Stimulated activated CD8-positive, alpha-beta memory T cell treated with anti-CD3 and anti-CD28 coated beads, Interleukin-7, amount 100 ng/mL, for 1 hour (primary cell): ENCODE measurements at places on chromosomes 2 and 18.

- DNase-seq, result no peak
These were observed 66.3 kb upstream of the HK2 start for GRCh38 chr2:74767618-74768017.

- no peak for DNase-seq
These were observed 124.8 kb upstream of the COL5A2 start for GRCh38 chr2:189304360-189304759.

GRCh38 chr2:69677914-69678313 is 34.4 kb upstream of the AAK1 start:
- no peak for DNase-seq

- no peak for DNase-seq
These were observed 84.8 kb downstream of the OSBPL6 start for GRCh38 chr2:178279142-178279541.

- DNase-seq, result no peak
These were observed 310.3 kb upstream of the ZNF521 start for GRCh38 chr18:25662272-25662671.

DNA sequence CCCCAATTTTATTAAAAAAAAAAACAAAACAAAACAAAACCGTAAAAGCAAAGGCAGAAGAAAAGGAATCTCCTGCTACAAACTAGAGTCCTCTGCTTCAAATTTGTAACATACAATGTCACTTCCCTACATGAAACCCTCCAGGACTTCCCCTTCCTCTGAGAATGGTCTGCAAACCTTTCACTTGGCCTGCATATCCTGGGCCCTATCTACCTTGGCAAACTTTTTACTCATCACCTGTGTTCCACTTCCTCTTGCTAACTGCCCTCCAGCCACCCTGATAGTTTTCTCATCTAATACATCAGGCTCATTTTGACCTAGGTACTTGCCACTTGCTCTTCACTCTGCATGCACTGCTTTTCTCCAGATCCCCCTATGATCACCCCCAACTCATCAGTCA is 255.5 kb downstream of the ETAA1 start:
- DNase-seq, result no peak

GRCh38 chr18:49626842-49627467 is 65.1 kb downstream of the LIPG start:
- no peak for DNase-seq

GRCh38 chr2:31578316-31578715 is 2.4 kb downstream of the SRD5A2 start:
- no peak for DNase-seq

DNA sequence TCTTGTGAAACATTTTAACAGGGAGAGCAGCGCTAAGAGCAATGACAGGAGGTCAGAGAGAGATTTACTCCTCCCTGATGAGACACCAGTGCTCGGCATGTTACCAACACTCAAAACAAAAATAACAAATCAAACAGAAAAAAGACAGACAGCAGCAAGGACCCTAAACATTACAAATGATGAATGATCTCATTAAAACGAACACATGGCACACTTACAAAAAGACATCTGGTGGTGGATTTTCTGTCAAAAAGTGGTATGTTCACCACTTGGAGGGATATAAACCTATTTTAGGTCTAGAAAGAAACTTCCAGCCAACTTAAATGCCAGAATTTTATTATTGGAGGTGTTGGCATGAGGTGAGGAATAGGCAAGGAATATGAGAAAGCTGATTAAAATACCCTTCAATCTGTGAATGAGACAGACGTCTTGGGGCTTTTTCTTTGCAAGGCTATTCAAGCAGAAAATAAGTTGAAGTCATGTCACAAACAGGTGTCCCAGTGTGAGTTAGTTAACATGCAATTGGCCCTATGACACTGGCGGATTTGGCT is 112.8 kb downstream of the PRELID3A start:
- no peak for DNase-seq

GRCh38 chr2:237165405-237166276 is 80.0 kb downstream of the COPS8 start:
- DNase-seq, result no peak

DNA sequence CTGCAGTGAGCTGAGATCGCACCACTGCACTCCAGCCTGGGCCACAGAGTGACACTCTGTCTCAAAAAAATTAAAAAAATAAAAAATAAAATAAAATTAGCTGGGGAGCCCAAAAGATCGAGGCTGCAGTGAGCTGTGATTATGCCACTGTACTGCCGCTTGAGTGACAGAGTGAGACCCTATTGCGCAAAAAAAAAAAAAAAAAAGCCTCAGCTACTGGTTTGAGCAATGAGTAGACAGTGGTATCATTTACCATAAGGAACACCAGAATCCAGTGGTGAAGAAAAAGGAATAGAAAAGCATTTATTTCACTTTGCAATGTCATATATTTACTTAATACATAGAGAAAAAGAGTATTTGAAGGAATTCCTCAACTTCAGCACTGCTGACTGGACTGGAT is 3.0 kb downstream of the SAP130 start:
- DNase-seq, result no peak

DNA sequence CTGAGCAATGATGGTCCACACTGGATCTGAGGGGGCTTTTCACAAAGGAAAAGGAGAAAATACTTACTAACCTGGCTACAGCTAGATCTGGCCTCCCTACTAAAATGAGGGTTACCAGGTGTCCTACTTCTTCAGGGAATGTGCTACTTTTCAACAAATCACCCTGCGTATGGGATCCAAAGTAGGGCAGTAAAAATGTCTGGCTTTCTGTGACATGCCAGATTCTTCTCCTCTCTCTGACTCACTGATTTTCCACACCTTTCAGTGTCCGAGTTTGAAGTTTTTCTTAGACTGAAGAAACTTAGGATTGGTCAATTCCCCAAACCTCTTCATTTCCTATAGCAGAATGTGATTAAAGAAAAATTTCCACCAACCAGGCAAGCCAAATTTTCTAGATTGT is 71.2 kb downstream of the SLC8A1 start:
- DNase-seq, result no peak

DNA sequence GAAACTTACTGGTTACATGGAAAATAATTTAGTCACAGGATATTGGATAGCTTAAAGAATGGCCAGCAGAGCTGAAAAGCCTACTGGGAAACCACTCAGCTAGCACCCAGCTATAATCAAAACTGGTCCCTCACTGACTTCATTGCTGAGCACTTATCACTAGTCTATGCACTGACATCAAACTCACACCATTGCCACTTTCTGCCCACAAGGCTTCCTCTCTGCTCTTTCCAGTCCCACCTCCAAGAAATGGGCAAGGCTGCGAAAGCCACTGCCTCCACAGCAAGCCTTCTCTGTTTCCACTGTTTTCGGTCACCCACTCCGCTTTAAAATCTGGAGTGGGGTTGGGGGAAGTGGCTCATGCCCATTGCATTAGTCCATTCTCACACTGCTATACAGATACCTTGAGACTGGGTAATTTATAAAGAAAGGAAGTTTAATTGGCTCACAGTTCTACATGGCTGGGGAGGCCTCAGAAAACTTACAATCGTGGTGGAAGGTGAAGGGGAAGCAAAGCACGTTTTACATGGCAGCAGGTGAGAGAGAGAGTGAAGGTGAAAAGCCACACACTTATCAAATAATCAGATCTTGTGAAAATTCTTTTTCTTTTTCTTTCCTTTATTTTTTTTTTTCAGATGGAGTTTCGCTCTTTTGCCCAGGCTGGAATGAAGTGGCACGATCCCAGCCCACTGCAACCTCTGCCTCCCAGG is 77.0 kb upstream of the CERS6 start:
- DNase-seq, result peak; percentile 20

- no peak for DNase-seq
These were observed 780.6 kb downstream of the TSN start for GRCh38 chr2:122535960-122536505.

- DNase-seq, result no peak
These were observed 285.1 kb upstream of the HDAC4 start for GRCh38 chr2:239685965-239686364.

- no peak for DNase-seq
These were observed 523.8 kb upstream of the SPHKAP start for GRCh38 chr2:228705318-228705717.

DNA sequence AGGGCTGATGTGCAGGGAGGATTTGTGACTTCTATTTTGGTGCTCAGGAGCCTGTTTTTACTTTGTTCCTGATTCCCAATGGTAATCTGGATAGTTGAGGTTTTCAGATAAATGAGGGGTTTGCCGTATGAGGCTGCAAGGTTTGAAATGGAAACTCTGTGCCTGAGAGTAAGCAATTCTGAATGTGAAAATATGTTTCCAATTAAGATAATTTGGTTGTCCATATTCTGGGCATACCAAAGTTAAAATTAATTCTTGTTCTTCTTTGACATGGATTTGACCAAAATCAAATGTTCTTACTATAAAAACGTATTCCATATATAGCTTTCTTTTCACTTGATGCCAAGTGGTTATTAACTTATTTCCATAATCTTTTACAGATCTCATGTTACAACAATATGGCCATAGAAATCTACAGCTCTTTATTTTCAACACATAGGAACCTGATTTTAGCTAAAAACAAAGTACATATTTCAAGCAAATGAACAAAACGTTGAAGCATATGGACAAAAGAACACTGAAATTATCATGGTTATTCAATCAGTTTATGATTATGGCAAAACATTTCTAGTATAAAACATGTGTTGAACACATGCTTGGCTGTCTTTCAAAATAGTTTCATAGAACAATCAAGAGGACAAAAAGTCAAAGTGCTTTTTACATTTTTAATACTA is 63.4 kb upstream of the ARHGAP28 start:
- DNase-seq, result no peak

DNA sequence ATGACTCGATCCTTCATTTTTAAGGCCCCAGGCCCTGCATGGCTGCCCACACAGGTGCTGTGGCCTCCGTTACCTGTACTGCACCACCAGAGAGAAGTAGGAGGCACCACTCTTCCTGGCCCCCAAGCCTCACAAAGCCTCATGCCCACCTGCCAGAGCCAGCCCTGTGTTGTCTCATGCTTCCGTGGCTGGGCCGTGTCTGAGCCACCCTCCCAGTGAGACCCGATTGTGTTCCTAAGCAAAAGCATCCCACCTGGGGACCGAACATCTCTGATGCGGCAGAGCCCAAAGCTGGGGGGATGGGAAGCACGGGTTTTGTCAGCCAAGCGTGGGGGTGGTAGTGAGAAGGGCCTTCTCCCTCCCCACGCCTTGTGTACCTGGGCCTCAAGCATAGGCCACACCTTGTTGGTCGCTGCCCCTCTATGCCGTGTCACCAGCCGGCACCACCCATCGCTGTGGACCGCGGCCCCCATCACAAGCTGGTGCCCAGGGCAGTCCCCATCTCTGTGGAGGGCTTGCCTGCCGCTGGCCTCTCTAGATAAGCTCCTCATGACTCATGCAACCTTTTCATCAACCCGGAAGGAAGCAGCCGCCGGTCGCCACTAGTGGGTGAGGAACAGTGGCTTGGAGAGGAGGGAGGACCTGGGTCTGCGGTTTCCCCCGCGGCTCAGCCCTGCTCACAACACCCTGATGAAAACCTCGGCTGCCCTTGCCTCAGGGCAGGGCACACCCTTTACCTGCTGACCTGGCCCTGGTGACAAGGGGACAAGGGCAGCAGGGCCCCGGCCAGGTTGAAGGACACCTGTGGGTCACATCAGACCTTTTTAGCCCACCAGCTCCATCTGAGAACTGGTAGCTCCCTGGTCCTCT is 2.7 kb upstream of the RNPEPL1 start:
- peak; percentile 82 for DNase-seq

DNA sequence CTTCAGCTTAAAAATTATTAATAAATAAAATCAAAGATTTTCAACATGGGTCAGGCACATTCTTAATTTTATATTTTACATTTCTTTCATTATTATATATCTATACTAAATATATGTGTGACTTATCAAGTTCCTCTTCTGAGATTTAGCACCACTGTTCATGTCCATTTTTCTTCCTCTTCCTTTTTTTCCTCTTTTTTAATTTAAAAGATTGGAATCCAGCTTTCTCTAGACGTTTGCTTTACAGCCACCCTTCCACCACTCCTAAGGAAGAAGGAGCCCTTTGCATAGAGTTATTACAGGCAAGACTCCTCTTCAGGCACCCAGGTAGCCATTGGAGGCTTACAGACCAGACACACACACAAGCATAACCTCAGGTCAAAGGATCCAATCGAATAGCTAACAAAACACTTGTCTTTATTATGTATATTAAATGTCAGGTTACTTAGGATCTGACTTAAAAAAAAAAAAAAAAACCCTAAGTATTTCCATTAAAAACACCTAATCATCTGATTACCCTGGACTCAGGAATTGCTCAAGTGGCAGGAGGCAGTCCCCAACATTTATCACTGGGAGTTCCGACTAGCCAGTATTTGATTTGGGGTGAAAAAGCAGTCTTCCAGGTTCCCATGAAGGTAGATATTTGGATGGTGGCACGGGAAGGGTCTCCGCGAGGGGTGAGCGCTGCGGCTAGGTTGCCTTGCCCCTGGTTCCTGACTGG is 2.4 kb upstream of the ZEB2 start:
- no peak for DNase-seq

GRCh38 chr2:113776949-113777348 is 20.5 kb upstream of the SLC35F5 start:
- DNase-seq, result no peak

GRCh38 chr2:225693259-225693658 is 293.7 kb downstream of the NYAP2 start:
- DNase-seq, result no peak

DNA sequence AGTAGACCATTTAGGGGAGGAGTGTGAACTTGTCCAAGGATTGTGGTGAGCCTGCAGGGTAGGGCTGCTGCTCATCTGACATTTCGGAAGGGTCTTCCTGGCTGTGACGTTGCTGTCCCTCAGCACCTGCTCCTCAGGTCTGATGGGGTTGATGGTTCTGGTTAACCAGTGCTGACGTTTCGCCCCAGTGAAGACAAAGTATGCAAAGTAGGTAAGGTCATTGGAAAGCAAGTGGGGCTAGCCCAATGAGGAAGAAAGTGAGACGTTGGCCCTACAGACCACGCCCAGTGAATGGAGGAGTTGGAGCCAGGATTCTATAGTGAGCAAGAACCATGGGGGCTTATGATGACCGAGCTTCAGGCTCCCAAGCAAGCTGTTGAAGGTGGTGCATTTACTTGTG is 33.4 kb upstream of the ZNF396 start:
- no peak for DNase-seq

- no peak for DNase-seq
These were observed 44.8 kb downstream of the REV1 start for GRCh38 chr2:99445065-99445464.

DNA sequence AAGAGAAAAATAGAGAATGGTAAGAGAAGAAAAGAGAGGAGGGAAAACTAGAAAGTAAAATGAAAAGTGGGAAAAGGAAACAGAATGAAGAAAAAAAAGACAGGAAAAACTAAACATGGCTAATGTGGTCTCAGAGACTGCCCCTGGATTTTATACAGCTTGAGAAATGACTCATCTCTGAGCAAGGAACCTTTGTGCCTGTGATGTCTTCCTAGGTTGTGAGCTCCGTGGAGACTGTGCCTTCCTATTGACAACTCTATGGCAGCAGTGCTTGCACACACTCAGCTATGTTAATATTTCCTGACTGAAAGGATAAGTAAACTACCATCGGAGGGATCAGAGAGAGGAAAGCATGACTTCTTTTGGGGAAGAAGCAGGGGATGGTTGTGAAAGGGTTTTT is 203.8 kb downstream of the RDH14 start:
- DNase-seq, result no peak

- no peak for DNase-seq
These were observed 302.2 kb upstream of the MAP2 start for GRCh38 chr2:209121691-209122090.
